ENCODE measurements at places on chromosomes 3 and 15.

GRCh38 chr3:195548987-195549386 lies 5.9 kb upstream of the PPP1R2 start:
- DNase-seq: no peak

DNA sequence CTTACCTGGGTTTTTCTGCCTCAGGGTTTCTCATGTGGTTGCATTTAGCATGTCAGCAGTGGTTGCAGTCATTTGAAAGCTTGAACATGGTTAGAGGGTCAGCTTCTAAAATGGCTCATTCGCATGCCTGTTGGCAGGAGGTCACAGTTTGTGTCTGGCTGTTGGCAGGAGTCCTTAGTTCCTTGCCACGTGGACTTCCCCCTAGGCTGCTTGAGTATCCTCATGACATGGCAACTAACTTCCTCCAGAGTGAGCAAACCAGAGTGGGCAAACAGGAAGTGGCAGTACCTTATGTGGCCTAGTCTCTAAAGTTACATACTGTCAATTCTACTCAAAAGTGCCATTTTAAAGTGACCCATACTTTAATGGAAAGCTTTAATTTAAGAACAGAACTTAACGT lies 3.4 kb upstream of the UNC13C start:
- no peak for DNase-seq

GRCh38 chr3:114128231-114128630 lies 50.6 kb downstream of the DRD3 start:
- peak; percentile 21 for DNase-seq

GRCh38 chr3:161475905-161476304 lies 20.7 kb upstream of the OTOL1 start:
- no peak for DNase-seq

GRCh38 chr3:94076055-94076454 lies 13.2 kb downstream of the NSUN3 start:
- peak; percentile 44 for DNase-seq

DNA sequence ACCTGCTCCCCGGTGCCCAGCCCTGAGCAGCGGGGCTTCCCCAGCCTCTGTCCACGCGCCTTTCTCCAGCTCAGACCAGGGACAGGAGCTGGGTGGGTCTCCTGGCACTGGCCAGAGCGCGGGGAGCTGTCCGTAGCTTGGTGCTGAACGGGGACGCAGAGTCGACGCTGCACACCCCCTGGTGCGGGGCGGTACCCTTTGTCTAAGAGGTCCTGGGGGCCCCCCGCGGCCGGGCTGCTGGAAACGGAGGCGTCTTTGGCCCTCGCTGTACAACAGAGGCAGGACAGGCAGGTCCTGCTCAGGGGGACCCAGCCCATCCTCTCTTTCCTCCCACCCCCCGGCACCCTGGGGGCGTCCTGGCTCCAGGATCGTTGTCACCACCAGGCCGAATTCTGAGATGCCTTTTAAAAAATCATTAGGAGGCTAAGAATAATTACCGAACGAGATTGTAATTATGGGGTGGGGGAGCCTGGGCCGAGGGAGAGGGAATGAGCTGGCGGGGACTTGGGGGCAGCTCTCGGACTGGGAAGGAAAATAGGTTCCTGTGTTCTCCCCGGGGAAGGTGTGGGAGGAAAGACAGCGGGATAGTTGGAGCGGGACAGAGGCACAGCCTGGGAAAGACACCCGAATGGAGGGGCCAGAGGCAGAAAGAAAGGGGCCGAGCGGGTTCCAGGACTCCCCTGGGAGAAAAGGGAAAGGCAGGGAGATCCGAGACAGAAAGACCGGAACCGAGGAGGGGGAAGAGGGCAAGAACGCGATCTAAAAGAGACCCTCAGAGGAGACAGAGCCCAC lies 4.1 kb upstream of the SKOR1 start:
- DNase-seq: peak; percentile 49
